ENCODE measurements at places on chromosomes 4 and X.

DNA sequence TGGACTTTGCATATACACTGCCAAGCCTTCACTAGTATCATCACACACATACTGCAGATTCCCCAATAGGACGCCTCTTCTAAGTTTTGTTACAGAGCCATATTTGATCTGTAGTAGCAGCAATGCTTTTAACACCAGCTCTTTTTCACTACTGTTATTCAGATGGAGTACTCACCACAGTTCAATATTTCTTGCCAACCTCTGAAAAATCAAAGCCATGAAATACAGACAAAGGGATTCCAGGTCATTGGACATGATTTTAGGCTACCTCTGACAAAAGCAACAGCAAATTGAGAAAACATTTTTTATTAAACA is 390.7 kb upstream of the ADGRL3 start:
- no peak for DNase-seq

GRCh38 chr4:139242511-139243051 is 37.4 kb downstream of the MGARP start:
- DNase-seq, result no peak

DNA sequence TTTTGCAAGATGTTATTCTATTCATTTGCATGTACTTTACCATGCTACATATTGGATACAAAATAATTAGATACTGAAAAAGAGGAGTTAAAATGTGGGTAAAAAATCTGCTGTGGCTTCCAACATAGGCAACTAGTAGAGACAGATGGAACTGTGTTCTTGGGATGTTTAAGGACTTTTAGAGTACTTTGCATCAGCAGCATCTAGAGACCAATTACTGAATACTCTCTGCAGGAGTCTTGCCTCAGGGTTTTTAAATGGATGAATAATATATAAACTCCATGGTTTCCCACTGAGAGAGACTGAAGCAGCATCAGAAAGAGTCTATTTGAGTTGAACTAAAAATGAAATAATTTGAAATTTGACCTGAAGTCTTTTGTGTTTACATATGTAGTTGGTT is 676.7 kb downstream of the GALNTL6 start:
- no peak for DNase-seq

- DNase-seq, result no peak
These were observed 624.8 kb downstream of the CENPC start for GRCh38 chr4:66920514-66920913.

DNA sequence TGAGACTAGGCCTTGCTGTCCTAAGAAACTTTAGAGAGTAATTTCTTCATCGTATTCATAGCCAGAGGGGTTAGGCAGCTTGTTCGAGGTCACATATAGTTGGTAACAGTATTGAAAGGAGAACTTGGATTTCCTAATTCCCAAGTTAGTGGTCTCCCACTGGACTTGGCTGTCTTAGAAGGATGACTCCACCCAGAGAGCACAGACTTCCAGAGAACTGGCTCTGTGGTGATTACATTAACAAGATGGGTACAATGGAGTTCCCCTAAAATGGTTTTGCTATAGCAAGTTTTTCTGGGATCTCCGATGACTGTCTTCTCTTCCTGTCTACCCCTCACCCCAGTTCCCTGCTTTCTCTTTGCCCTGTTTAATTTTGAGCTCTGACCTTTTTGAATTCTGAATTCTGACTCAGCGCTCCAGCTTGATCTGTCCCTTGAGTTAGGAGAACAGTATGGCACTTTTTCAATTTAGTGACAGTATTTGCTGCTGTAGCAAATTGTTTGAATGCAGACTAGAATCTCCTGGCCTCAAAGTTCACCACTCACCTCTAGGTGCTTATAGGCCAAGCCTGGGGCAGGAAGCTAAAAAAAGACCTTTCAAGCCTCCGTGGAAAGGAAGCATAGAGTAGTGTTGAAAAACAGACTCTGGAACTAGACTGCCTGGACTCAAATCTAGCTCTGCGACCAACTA is 6.9 kb downstream of the MSN start:
- DNase-seq, result no peak

DNA sequence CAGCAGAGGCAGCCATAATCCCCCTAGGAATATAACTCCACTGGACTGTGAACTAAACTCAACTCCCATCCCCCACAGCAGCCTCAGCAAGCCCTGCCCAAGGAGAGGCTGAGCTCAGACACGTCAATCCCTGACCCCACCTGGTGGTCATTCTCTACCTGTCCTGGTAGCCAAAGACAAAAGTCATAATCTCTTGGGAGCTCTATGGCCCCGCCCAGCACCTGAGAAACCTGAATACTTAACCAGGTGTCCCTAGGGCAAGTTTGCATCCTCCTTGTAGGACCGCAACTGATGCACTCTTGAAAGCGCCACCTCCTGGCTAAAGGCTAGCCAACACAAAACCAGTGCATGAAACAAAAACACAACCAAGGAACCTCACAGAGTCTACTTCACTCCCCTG is 18.4 kb downstream of the CT47B1 start:
- DNase-seq, result no peak

DNA sequence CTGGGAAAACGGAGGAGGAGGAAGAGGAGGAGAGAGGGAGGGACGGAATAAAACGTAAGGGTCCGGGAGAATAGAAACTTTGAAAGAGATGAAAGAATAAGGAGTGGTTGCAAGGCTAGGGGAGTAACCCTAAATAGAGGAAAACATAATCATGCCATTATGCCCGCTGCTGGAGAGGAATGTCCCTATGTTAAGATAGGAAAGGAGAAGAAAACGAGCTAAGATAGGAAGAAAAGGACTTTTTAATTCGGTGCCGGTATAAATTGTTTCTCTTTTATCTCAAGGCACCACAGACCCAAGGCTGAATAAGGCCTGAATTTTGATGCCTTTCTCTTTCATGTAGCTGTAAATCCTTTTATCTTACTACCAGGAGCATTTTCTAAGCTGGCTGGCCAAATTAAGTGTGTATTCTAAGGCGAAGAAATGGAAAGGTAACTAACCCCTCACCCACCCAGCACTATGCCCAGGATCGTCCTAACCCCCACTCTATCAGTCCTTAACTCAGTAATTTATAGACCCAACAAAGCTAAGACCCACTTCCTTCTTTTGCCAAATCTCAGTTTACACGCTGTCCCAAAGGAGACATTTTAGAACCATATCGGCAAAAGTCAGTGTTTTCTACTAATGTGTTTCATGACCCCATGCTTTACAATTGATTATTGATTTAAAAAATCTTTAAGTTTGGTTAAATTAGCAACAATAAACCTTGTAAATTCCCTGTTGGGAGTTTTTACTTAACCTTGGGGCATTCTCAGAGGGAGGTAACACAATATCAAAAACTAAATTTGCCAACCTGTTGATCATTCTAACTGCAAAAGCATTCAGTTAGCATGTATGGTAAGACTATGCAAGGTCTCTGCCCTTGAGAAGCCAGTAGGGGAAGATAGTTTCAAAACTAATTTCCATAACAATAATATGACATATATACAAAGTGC is 1.1 kb upstream of the CUL4B start:
- DNase-seq, result peak; percentile 9

GRCh38 chr4:26048378-26048882 is 134.4 kb downstream of the SMIM20 start:
- DNase-seq, result no peak

GRCh38 chrX:119635799-119636198 is 29.6 kb upstream of the NKRF start:
- no peak for DNase-seq

- no peak for DNase-seq
These were observed 51.3 kb downstream of the GPRIN3 start for GRCh38 chr4:89256203-89256800.

DNA sequence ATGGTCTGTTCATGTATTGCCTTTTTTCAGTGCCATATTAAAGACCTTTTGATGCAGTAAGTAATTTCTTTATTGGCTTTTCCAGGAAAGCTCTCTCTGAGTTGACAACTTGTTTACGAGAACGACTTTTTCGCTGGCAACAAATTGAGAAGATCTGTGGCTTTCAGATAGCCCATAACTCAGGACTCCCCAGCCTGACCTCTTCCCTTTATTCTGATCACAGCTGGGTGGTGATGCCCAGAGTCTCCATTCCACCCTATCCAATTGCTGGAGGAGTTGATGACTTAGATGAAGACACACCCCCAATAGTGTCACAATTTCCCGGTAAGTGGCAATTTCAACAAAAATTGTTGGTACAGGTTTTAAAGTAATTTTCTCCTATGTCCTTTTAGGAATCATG is 148.0 kb downstream of the STIM2 start:
- DNase-seq, result no peak

DNA sequence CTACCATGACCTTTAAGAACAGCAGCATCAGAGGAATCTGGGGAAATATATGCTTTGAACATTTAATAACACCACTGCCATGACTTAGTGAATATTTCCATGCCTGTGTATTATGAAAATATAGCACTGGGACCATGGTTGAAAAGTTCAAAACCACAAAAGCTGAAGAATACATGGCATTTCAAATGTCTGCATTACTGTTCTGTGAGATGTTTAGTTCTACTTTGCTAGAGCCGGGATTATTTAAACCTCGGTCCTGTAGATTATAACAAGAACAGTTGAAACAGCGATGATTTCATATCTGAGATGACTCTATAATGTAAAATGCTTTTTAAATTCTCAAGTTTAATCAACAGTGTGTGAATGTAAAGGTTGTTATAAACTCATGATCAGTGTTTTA is 126.7 kb upstream of the AGA start:
- DNase-seq, result no peak

- no peak for DNase-seq
These were observed 46.9 kb downstream of the CHST7 start for GRCh38 chrX:46620505-46620904.

- no peak for DNase-seq
These were observed 467.6 kb upstream of the CNKSR2 start for GRCh38 chrX:20906571-20906970.

All from GM06990 (cell line).